Lower lobe of right lung (tissue), 2 donors: ENCODE measurements at places on chromosomes 5 and 9. TPM values are rescaled to one million over a fixed set of nuclear protein-coding genes. Genes with fewer than 3 reads are reported as not detected.
A peak's percentile ranks its signal among the peaks of the same experiment; 100 is the strongest.

PCDHGA9 gene
- total RNA-seq, result 4.8 TPM

ZBTB5 gene
- total RNA-seq, result 9.2 TPM

KIF4B gene
- total RNA-seq, result not detected

DIPK1B gene
- 15.1 TPM for total RNA-seq

SLCO6A1 gene
- total RNA-seq, result not detected

HNRNPA0 gene
- total RNA-seq, result 21.7 TPM

LIX1 gene
- not detected for total RNA-seq

LECT2 gene
- not detected for total RNA-seq

PCDHB4 gene
- total RNA-seq, result 2.2 TPM

GRCh38 chr5:75037106-75037505 is 15.3 kb downstream of the GCNT4 start:
- H3K4me3 ChIP-seq, result no peak overlapping the region
- no peak overlapping the region for H3K27ac ChIP-seq
- peaks cover 6% of the 10 kb centered on the region for H3K4me1 ChIP-seq
- H3K36me3 ChIP-seq, result no peaks in the 10 kb centered on the region

GRCh38 chr5:94309141-94309540 is 309.3 kb downstream of the KIAA0825 start:
- H3K27me3 ChIP-seq, result no peaks in the 10 kb centered on the region
- no peaks in the 10 kb centered on the region for H3K36me3 ChIP-seq
- H3K4me1 ChIP-seq, result no peaks in the 10 kb centered on the region

DNA sequence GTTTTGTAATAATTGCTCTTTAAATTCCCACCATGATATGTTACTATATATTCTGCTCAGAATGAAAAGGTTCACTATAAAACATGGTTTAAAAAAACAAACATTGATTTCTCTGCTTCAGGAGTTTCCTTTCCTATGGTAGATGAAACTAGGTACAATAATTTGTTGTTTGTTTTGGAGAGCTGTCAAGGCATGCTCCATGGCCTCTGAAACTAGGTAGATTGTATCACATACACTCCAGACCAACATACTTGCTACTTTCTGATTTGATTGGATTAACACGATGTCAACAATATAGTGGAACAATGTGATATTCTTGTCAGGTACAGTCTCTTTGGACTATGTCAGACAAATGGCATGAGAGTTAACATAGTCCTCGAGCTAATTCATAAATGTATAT is 452.7 kb upstream of the CDH9 start:
- no peaks in the 10 kb centered on the region for H3K36me3 ChIP-seq
- no peak for DNase-seq
- H3K4me1 ChIP-seq, result no peaks in the 10 kb centered on the region
- no peak overlapping the region for H3K27ac ChIP-seq

DNA sequence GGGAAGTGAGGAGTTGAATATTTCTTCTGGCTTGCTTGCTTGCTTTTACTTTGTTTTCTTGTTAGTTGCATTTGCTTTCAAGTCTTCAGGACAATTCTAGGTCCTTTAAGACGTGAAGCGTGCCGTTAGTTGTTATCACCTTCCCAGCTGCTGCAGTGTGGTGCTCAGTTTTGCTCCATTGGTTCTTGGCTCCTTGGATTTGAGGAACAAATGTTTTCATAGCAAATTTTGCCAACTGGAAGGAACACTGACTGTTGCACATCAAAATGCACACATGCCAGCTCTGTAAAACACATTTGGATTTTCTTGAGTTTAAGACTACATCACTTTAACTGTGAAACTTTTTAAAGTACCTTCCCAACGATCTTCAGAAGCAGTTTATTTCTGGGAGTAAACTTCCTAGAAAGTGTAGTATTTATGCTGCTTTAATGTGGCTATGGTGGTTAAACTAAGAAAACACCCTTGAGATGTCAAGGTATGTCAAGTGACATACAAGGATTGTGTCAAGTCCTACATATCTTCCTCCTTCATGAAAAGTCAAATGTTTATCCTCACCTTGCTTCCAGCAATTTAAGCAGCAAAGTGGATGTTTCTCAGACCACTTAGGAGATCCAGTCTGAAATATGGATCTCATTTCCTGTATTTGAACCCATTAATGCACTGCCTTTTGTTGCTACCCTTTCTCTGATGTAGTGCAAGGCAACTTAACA is 24.9 kb downstream of the MOCS2 start:
- H3K27me3 ChIP-seq, result no peaks in the 10 kb centered on the region
- H3K27ac ChIP-seq, result no peak overlapping the region
- no peak for DNase-seq
- no peak overlapping the region for H3K4me3 ChIP-seq
- peaks cover 5% of the 10 kb centered on the region for H3K4me1 ChIP-seq

GRCh38 chr5:146059460-146060220 is 45.7 kb downstream of the PLAC8L1 start:
- no peaks in the 10 kb centered on the region for H3K27me3 ChIP-seq
- no peaks in the 10 kb centered on the region for H3K36me3 ChIP-seq
- H3K4me3 ChIP-seq, result no peak overlapping the region
- no peaks in the 10 kb centered on the region for H3K4me1 ChIP-seq
- no peak overlapping the region for H3K27ac ChIP-seq

DNA sequence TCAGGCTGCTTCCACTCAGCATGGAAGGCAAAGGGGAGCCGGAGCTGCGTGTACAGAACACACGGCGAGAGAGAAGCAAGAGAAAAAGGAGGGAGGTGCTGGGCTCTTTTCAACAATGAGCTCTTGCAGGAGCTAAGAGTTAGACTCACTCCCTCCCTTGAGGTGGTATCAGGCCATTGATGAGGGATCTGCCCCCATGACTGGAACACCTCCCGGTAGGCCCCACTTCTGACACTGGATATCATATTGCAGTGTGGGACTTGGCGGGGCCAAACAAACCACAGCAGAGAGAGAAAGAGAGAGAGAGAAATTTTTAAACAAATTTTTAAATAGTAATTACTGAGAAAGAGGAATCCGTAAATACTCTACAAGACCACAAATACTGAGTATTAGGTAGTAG is 182.2 kb downstream of the TRIO start:
- H3K36me3 ChIP-seq, result peaks cover 22% of the 10 kb centered on the region
- no peak overlapping the region for H3K4me3 ChIP-seq
- H3K27me3 ChIP-seq, result no peaks in the 10 kb centered on the region
- peaks cover 5% of the 10 kb centered on the region for H3K4me1 ChIP-seq
- H3K27ac ChIP-seq, result no peak overlapping the region
- no peak for DNase-seq

GRCh38 chr5:176361437-176362232 is at the start of gene KIAA1191:
Gene KIAA1191 (minus strand): TSS chr5:176361764. CDS start chr5:176359508, 2,256 bp downstream.
- H3K36me3 ChIP-seq, result peaks cover 26% of the 10 kb centered on the region
- H3K27me3 ChIP-seq, result no peaks in the 10 kb centered on the region
- H3K27ac ChIP-seq, result peak within 1 kb of the TSS; percentile 83
- H3K4me1 ChIP-seq, result peaks cover 36% of the 10 kb centered on the region
- DNase-seq, result peak; percentile 98
- peak within 1 kb of the TSS; percentile 94 for H3K4me3 ChIP-seq

DNA sequence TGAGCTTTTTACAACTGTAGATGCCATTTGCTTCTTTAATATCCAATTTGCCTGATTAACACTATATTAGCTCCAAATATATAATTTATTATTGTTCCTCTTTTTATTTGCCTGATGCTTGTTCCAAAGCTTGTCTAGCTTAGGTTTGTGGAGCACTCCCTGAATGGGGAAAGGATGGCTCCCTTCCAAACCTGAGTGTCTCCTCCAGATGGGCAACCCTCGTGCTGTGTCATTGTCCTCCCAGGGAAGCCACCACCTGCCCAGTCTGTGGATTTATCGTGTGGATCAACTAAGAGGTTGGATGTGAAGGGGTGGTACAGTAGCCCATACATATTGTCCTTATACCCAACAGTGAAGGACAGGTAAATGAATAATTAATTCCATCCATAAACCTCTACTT is 404.9 kb downstream of the CDK5RAP2 start:
- H3K27me3 ChIP-seq, result no peaks in the 10 kb centered on the region
- DNase-seq, result no peak
- H3K36me3 ChIP-seq, result no peaks in the 10 kb centered on the region
- H3K4me3 ChIP-seq, result no peak overlapping the region
- H3K27ac ChIP-seq, result no peak overlapping the region

- H3K4me3 ChIP-seq, result no peak overlapping the region
- peaks cover 32% of the 10 kb centered on the region for H3K4me1 ChIP-seq
- H3K27ac ChIP-seq, result peak overlapping the region; percentile 24
- no peaks in the 10 kb centered on the region for H3K36me3 ChIP-seq
These were observed 15.3 kb downstream of the MYMK start for GRCh38 chr9:133509179-133510083.

- H3K4me1 ChIP-seq, result peaks cover 7% of the 10 kb centered on the region
- no peaks in the 10 kb centered on the region for H3K27me3 ChIP-seq
- H3K27ac ChIP-seq, result peak overlapping the region; percentile 31
- DNase-seq, result no peak
- H3K4me3 ChIP-seq, result no peak overlapping the region
- H3K36me3 ChIP-seq, result no peaks in the 10 kb centered on the region
These were observed 213.3 kb downstream of the CDK5RAP2 start for GRCh38 chr9:120366644-120367019.

DNA sequence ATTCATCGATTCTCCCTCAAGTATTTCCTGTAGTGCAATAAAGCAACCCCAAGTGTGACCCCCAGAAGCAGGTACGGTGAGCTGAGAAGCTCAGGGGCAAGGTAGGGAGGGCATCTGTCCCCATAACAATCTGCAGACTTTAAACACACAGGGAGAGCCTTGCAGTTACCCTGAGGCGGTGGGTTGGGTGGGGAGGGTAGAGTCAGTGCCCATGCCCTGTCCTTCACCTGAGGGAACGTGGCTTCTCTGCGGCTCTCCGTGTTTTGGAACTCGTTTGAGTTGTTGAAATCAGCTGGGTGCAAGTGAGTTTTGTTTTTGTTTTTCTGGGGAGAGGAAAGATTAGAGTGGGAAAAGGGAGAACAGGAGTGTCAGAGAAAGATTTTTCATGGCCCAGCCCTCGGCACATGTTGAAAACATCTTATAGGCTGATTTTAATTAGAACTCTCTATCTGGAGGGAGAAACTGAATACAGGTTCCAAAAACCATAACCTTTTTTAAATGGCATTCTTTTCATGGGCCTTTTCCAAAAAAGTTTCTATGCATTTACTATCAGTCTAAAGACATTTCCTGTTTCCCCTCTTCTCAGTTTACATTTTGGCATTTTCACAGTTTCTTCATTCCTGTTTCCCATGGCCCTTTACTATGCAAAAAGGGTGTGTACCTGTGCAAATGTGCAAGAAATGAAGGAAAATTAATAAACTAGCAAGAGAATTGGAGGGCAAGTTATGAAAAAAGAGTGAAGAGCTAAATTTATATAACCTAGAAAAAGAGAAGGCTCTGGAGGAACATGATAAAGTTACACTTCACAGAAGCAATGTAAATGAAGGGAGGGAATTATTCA is 266.5 kb upstream of the VLDLR start:
- H3K36me3 ChIP-seq, result no peaks in the 10 kb centered on the region
- no peaks in the 10 kb centered on the region for H3K27me3 ChIP-seq
- H3K4me3 ChIP-seq, result no peak overlapping the region
- no peak for DNase-seq

DNA sequence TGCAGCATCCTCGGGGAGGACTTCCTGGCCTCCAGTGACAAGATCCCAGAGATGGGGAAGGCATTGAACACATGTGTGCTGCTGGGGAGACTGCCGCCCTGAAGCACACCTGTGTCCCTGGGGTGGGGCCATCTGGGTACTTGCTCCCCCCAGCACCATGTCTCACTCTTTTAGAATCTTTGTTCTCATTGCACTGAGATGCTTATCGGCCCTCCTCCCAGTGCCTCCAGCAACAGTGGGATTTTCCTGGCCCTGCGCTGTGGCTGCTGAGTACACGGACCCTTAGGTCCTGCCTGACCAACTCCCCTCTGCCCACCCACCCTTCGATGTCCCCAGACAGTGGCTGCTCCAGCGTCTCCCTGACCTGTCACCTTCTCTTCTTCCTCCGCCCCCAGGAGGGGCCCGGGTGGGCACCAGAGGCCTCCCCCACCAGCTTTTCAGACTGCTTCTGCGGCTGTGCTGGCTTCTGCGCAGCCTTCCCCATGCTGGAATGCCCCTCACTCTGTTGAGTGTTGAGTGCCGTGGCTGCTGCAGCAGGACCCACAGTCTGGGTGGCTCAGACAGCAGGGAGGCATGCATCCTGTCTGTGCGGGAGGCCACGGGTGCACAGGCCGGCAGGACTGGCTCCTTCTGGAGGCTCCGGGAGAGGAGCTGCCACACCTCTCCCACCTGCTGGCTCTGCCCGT is 145.9 kb upstream of the IRX2 start:
- no peak overlapping the region for H3K4me3 ChIP-seq
- H3K27ac ChIP-seq, result no peak overlapping the region
- DNase-seq, result no peak
- no peaks in the 10 kb centered on the region for H3K27me3 ChIP-seq
- no peaks in the 10 kb centered on the region for H3K36me3 ChIP-seq
- H3K4me1 ChIP-seq, result no peaks in the 10 kb centered on the region

DNA sequence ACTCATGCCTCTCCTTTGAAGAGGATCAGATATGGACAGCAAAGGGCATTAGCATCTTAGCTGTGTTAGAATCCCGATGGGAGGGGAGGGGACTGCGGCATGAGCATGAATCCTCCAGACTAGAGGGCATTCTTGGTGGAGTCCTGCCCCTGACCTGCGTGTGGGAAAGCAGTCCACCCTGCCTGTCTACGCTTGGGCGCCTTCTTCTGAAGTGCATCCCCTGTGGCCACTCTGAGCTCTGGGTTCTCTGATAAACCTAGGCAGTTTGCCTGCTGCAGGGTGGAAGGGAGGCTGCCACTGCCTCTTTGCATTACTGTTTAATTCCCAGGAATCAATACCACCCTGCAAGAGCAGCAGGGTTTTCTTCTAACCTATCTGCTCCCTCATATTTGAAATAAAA is 169.3 kb downstream of the INSYN2B start:
- H3K36me3 ChIP-seq, result no peaks in the 10 kb centered on the region
- no peak for DNase-seq
- no peaks in the 10 kb centered on the region for H3K27me3 ChIP-seq
- H3K4me3 ChIP-seq, result no peak overlapping the region
- H3K27ac ChIP-seq, result no peak overlapping the region

DNA sequence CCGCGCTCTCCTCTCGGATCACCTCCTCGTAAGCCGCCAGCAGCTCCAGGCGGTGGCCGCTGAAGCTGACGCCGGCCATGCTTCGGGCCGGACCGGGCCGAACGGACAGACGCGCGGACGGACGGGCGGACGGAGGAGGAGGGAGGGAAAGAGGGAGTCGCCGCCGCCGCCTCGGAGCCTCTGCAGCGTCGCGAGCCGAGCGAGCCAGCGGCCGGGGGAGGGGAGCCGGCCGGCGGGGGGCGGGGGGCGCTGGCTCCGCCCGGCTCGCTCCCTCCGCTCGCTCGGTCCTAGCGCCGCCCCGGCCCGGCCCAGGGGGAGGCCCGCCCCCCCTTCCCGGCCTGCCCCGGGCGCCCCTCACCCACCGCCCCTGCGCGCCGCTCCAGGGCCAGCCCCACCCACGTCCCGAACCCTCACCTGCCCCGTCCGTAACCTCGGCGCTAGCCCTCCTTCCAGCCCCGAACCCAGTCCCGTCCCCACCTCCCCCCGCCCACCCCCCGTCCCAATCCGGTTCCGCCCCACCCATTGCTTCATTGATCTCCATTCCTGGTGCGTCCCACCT is at the start of gene DBN1:
Gene DBN1, minus strand, starts transcription at position 192 of the 559 bp plus-strand sequence. Its CDS starts 113 bp downstream, at position 79.
- H3K27ac ChIP-seq, result peak within 1 kb of the TSS; percentile 69
- peaks cover 21% of the 10 kb centered on the region for H3K4me1 ChIP-seq
- H3K4me3 ChIP-seq, result peak within 1 kb of the TSS; percentile 69
